ENCODE measurements at places on chromosomes 6 and 20. TPM values are rescaled to one million over a fixed set of nuclear protein-coding genes. Genes with fewer than 3 reads are reported as not detected.

- no peak for DNase-seq
These were observed 20.9 kb downstream of the RAB44 start for GRCh38 chr6:36718560-36718959.

- no peak for DNase-seq
These were observed 10.1 kb downstream of the ROMO1 start for GRCh38 chr20:35709259-35709658.

GRCh38 chr6:142932889-142933288 is 12.1 kb downstream of the HIVEP2 start:
- no peak for DNase-seq

- no peak for DNase-seq
These were observed 373.3 kb downstream of the CDKAL1 start for GRCh38 chr6:20907486-20908071.

DNA sequence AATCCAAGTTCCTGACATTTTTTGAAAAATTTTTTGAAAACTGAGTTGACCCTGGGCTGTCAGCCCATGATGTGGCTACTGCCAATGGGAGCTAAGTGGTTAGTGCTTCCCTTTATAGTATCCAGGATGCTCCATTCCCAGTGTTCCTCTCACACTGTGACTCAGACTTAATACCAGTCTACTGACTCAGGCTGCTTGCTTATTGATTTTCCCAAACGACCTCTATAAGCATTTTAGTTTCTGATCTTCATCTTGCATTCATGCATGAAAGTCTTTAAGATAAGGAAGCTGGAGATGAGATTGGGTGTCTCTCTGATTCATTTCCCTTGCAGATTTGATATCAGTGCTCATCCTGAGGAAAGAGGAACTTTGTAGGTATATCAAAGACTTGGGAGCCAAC is 560.0 kb downstream of the TBC1D32 start:
- no peak for DNase-seq

SLC35D3 gene
- not detected for total RNA-seq

All from naive thymus-derived CD8-positive, alpha-beta T cell (primary cell).